ENCODE measurements at places on chromosomes 2 and 18.

DNA sequence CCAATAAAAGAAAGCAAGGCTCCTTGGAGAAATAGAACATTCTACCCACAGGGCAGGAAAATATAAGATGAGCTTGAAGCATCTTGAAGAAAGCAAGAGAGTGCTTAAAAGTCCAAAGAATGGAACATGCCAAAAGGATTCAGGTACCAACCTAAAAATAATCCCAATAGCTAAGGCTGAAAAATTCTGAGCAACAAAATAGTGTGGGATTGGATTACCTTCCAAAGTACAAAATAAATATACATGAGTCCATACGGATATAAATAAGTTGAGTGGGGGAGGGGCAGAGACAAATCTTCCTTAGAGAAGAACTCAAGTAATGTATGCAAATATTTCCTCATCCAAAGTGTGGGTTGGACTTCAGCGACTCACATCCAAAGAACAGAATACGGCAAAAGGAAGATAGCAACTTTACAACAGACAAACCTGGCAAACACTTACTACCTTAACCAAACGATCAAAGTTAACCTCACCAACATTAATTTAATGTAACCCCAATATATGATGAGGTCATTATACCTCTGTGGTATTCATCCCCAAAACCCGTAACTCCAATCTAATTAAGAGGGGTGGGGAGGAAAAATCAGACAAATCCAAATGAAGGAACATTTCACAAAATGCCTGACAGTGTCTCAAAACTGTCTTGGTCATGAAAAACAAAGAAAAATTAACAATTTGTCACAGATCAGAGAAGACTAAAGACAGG lies 26.9 kb downstream of the MEMO1 start:
- DNase-seq = no peak

DNA sequence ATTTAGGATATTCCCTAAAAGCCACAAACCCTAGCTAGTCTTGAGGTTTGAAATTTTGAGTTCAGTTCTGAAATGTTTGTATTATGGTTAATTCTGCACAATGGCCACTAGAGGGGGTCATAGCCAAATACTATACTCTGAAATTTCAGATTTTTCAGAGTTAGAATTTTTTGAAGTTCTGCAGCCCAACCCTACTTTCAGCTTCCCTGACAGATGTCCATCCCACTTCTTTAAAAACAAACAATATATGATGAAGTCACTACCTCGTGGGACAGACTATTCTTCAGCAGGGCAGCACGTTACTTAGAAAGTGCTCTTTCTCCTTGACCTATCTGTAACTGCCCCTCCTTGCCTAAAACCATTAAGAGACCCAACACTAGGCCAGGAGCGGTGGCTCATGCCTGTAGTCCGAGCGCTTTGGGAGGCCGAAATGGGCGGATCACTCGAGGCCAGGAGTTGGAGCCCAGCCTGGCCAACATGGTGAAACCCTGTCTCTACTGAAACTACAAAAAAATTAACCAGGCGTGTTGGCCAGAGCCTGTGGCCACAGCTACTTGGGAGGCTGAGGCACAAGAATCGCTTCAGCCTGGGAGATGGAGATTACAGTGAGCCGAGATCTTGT lies 48.2 kb upstream of the PAPOLG start:
- peak; percentile 17 for DNase-seq

DNA sequence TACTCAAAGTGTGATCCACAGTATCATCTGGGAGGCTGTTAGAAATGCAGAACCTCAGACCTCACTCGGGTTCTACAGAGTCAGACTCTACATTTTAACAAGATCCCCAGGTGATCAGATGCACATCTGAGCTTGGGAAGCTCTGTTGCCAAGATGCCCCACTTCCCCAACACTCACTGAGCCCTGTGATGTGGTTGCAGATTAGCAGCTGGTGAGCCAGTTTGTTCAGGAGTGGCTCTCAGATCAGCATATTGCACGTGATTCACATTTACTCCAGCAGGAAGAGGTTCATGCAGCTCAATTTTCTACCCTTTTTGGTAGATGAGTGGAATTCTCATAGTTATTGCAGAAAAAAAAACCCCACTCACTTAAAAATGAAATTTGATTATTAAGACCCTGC lies 96.4 kb downstream of the VIT start:
- no peak for DNase-seq

- DNase-seq = no peak
These were observed 155.7 kb downstream of the DYM start for GRCh38 chr18:49304751-49305150.

GRCh38 chr2:2703762-2704427 lies 372.8 kb upstream of the MYT1L start:
- no peak for DNase-seq

GRCh38 chr2:3265981-3266924 lies 111.4 kb downstream of the EIPR1 start:
- no peak for DNase-seq

DNA sequence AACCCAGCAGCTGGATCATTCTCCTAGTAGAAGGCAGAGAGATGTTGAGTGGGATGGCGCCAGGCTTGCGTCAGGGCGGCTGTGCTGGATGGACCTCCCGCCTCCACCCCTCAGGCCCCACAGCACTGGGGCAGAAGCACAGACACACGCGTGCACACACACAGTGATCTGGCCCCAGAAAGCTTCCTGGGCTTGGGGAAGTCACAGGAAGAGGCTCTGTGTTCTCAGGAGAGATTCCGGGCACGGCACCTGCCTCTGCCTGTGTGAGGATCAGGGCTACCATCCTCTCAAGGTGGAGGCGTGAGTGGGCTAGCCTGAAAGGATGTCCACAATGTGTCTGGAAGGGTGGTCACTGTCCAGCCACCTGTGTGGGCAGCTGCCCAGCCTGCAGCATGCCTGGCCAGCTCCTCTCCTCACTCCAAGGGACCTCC lies 229.8 kb upstream of the HS6ST1 start:
- DNase-seq = no peak

- no peak for DNase-seq
These were observed 237.7 kb downstream of the HDAC4 start for GRCh38 chr2:239162976-239163687.

DNA sequence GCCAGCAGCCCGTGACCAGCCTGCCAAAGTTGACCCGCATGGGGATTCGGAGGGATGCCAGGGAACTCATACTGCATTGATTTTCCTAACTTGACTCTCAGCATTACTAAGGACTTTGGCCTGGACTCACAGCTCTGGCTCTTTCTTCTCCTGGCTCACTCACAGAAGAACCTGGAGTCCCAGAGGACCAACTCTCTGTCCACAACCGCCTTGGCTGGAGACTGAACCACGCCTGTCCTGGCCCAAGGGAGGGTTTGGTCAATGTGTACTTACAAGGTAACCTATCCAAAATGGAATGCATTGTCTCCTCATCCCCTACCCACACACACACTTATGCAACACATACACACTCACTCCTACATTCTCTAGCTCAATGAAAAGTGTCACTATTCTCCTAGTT lies 135.6 kb upstream of the KLHL29 start:
- DNase-seq = no peak

- DNase-seq = peak; percentile 27
These were observed 5.6 kb downstream of the KCNE4 start for GRCh38 chr2:223057569-223057968.

GRCh38 chr2:105584435-105585010 lies 160.2 kb upstream of the NCK2 start:
- no peak for DNase-seq

DNA sequence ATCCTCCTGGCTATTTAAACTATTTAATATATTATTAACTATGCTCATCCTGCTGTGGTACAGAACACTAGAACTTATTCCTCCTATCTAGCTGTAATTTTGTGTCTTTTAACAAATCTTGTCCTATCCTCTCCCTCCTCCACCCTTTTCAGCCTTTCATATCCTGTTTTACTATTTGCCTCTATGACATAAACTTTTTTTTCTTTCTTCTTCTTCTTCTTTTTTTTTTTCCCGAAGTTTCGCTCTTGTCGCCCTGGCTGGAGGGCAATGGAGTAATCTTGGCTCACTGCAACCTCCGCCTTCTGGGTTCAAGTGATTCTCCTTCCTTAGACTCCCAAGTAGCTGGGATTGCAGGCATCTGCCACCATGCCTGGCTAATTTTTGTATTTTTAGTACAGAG lies 201.5 kb downstream of the LPIN1 start:
- DNase-seq = no peak

DNA sequence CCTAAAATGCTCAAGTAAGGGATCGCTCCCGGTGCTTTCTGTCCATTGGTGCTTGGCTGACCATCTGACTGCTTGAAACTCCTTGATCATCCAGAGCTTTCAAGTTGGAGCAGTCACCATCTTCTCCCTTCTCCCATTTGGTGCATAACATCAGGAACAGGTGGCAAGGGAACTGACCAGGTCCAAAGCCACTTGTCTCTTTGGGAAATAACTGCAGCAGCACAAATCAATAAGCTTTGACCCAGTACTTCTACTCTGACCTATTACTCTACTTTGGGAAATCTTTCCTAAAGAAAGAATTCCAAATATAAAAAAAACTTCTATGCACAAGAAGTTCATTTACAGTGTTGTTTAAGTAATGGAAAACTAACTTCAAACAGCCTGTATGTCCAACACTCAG lies 10.6 kb upstream of the MAT2A start:
- DNase-seq = no peak

DNA sequence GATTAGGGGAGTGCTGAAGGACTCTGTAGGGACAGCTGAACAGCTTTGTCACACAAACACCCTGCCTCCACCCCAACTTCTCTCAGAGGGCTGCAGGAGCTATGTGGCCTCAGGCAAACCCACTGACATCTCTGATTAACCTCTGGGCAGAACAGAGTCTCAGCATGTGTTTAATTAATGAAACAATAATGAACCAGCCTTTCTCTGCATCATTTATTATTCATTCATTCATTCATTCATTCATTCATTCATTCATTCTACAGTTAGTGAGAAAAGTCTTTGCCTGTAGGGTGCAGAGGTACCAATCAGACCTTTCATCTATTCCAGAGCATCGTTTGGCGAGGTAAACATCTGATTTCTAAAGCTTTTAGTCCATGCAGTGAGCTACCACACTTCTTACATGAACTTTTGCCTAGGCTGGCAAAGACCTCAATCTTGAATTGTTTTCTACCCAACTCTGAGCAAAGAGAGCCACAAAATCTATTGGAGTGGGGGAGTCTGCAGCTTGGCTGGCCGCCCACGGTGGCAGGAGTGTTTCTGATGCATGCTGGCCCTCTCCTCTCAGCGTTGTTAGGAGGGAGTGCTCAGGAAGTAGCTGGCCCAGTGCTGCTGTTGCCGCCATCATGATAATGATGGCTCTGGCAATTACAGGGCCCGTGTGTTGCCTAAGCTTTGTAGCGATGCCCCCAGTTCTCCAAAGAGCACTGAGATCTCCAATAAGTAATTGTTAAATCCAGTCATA lies 198.9 kb downstream of the SMAD7 start:
- no peak for DNase-seq

- peak; percentile 51 for DNase-seq
These were observed 558 bp upstream of the CYP26B1 start for GRCh38 chr2:72148003-72148836.

DNA sequence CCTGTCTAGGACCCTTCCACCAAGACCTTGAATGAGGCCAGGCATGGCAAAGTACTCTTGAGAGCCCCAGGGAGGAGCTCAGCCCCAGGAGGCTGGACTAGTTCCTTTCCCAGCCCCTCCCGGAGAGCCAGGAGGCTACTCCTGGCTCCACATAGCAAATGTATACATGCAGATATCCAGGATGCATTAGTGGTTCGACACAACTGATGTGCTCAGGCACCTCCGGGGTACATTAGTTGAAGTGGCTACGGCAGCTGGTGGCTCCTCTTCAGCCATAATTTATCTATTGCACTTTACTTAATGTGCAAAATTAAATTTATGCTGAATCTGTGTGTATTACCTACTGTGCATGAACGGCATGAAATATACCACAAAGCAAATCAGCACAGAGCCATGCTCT lies 182.8 kb upstream of the MEIS1 start:
- DNase-seq = no peak

DNA sequence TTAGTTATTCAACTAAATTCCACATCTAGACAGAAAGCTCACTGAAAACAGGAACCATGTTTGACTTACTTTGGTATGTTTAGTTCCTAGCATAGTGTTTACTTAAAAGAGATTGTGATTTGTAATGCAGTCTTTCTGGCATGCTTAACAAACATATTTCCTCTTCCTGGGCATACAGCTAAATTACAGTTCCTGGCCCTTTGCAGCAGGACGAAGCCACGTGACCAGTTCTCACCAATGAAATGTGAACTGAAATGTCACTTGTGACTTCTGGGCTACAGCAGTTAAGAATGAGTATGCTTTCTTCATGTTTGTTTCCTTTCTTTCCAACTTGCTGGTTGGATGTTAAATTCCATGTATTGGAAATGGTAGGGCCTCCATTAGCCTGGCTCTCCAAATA lies 330.5 kb downstream of the FIGN start:
- no peak for DNase-seq

GRCh38 chr2:227785293-227785692 lies 28.3 kb upstream of the CCL20 start:
- DNase-seq = no peak

DNA sequence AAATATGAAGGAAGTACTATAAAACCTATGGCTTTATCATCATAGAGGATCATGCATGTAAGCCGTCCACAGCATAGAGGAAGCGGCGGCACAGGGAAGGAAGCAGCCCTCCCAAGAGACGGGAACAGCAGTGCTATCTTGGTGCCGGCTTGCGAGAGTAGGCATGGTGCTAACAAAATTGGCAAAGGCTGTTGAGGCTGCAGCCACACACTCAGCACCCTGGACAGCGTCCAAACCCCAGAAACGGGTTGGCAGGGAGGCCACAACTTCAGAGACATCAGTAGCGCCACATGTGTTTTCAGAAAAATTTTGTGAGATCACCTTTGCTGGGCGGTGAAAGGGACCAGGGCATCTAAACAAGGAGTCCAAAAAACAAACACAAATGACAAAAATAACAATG lies 37.7 kb downstream of the NETO1 start:
- peak; percentile 10 for DNase-seq

- no peak for DNase-seq
These were observed 157.0 kb downstream of the MGAT5 start for GRCh38 chr2:134410831-134411231.

DNA sequence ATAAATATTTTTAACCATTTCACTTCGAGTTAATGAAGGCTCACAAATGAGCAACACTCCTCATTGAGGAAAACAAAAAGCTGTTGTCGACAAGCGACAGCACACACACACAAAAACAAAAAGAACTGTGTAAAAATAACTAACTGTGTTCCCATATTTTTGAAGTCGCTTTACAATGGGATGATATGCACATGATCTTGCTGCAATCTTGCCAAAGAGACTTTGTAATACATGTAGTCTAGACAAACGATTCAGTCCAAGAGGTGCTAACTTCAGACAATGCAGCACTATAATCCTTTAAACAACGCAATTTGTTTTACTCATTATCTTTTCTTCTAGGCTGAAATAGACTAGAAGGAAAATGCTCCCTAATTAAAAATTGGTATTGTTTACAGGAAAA lies 7.2 kb upstream of the USP34 start:
- no peak for DNase-seq

- DNase-seq = no peak
These were observed 18.9 kb upstream of the KCNF1 start for GRCh38 chr2:10892796-10893350.

- DNase-seq = no peak
These were observed 17.8 kb downstream of the MTCL1 start for GRCh38 chr18:8722946-8723820.

- DNase-seq = no peak
These were observed 3.8 kb upstream of the TBR1 start for GRCh38 chr2:161412346-161412745.

Data from right kidney (tissue), 9 donors.